ENCODE measurements at places on chromosomes 1 and 21.

DNA sequence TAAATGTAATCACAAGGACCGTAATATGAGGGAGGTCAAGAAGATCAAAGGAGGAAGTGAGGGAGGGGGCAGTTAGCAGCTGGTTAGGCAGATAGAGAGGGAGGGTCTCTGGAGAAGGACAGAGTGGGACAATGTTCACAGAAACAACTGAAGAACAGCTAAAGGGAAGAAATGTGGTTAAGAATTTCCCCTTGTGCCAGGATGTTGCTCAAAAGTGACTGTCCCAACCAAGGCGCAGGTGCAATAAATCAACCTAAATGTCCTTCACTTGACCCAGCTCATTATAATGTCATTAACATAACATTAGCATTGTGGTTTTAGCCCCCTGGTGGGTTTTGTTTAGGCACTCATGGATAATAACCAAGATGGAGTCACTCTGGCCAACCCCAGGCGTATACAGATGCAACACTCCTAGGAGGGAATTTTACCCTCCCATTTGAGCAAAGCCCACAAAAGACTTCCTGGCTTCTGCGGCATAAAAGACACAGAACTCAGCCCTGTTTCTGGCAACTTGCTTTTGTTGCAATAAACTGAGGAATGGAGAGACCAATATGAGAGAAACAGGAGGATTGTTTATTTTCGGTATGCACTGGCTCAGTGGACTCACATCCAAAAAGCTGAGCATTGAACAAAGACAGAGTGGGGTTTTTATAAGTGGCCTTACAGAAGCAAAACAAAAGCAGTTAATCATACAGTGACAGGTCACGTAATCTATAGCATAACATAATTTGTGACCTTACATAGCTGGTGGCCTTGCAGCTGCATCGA lies 7.3 kb upstream of the CA6 start:
- DNase-seq = no peak

- DNase-seq = peak; percentile 58
Observed at GRCh38 chr1:181249186-181249585, 160.7 kb downstream of the IER5 start.

- DNase-seq = no peak
Observed at GRCh38 chr21:25170681-25171080, 436.6 kb downstream of the MRPL39 start.

DNA sequence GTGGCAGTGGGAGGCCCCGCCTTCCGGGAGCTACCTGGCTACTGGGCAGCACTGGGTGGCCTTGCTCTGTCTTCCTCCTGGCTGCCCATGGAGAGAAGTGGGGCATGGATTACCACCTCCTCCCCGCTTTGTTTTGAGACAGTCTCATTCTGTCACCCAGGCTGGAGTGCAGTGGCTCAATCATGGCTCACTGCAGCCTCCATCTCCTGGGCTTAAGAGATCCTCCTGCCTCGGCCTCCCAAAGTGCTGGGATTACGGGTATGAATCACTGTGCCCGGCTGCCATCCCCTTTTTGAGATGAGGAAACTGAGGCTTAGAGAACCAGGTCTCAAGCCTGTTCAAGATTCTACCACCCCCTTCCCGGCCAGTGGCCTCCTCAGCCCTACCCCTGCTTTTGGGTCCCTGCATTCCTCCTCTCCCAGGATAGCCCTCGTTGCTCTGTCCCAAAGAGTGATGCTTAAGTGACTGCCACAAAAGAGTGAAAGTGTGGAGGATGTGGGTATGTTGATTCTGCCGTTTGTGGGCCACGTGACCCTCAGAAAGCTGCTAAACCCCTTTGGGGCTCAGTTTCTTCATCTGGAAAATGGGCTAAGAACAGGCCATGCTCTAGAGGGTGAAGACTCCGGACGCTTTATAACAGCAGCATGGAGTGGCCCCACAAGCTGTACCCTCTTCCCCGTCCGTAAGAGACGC lies 7.8 kb downstream of the HES3 start:
- no peak for DNase-seq

DNA sequence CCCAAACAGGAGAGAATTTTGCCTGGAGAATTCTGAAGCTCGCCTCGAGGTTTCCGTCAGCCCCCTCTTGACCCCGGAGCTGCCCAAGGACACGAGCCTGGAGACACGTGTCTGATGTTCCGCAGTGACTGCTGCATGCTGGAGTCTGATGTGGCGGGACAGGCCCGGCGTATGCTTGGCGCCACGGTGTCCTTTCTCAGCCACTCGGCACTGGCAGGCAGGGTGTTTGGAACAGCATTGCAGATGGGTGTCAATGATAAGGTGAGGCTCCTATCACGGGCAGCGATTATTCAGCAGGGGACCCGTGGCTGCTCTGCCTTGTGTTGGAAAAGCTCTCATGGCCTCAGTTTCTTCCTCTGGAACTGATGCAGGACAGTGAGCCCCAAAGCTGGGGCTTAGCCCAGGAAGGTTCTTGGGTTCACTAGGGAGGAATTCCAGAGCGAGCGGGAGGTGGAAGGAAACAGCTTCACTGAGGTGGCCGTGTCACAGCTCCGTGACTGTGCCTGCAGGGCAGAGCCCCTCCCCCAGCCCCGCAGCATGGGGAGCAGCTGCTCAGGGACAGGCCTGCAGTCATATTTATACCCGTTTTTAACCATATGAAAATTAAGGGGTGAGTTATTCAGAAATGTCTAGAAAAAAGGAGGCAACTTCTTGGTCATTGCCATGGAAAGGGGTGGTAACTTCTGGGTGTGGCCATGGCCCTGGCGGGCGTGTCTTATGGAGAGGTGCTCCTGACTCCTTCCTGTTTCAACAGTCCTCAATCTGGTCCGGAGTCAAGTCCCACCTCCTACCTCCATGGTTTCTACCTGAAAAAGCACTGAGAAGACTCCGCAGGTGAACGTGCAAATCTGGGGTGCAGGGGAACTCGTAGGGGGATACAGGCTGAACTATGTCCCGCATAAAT lies 123.4 kb downstream of the SIK1 start:
- no peak for DNase-seq

- DNase-seq = no peak
Observed at GRCh38 chr1:200907611-200908097, 13.0 kb downstream of the INAVA start.

GRCh38 chr1:207833956-207834660 lies 76.8 kb downstream of the CD34 start:
- no peak for DNase-seq

DNA sequence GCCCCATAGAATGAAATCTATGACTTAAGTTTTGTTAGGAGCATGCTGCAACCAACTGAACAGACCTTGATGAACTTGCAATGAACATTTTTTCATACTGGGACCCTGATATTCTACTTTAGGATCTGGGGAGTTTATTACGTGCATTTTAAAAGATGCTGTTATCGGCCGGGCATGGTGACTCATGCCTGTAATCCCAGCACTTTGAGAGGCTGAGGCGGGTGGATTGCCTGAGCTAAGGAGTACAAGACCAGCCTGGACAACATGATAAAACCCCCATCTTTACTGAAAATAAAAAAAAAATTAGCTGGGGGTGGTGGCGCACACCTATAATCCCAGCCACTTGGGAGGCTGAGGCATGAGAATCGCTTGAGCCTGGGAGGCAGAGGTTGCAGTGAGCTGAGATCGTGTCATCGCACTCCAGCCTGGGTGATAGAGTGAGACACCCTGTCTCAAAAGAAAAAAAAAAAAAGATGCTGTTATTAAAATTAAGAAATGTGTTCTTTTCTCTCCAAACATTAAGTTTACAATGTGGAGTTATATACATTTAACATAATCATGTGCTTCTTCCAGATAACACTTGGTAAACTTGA lies 7.1 kb downstream of the MPZL1 start:
- no peak for DNase-seq

DNA sequence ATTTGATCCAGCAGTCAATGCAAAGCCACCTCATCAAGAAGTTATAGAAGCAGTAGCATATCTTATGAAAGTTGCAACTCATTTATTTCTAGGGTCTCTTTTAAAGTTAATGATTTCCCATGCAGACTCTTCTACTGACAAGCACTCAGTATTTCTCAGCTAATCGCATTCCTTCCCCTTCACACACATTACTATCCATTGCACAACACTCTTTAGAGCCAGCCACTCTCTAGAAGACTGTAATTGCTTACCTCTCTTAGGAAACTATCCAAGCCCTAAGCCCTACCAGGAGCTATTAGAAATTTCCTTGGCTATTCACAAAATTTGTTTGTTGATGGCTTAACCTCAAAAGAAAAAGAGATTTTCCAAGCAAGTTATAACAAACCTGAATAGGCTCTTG lies 106.0 kb downstream of the ADAMTS1 start:
- DNase-seq = no peak

GRCh38 chr1:119964673-119965363 lies 68.5 kb upstream of the ADAM30 start:
- no peak for DNase-seq

GRCh38 chr1:64892576-64893573 lies 73.5 kb downstream of the JAK1 start:
- DNase-seq = no peak

GRCh38 chr21:30306884-30307283 lies 13.2 kb downstream of the KRTAP26-1 start:
- no peak for DNase-seq

GRCh38 chr1:966135-966703 lies at the start of gene PLEKHN1:
PLEKHN1 (plus strand) TSS chr1:966482; CDS start chr1:966532, 50 bp downstream.
- no peak for DNase-seq

GRCh38 chr1:110151175-110151669 lies 928 bp downstream of the SLC6A17 start:
- DNase-seq = no peak

GRCh38 chr1:206635080-206635977 lies at the start of gene DYRK3:
DYRK3 (plus strand) TSS chr1:206635536; CDS start chr1:206635704, 168 bp downstream.
- DNase-seq = peak; percentile 94

DNA sequence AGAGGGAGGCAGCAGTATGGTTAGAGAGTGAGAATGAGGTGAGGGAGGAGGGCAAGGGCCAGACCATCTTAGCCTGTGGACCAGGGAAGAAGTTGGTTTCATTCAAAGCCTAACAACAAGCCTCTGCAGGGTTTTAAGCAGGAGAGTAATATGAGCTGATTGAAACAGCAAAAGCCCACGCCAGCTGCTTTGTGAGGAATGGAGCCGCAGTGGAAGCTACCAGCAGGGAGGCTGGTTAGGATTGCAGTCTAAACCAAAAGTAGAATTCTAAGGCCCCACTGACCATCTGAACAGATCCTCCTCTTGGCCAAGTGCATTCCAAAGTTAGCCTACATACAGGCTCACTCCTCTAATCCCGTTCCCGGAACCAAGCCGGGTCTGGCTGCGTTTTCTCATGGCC lies 44.8 kb downstream of the OLFML3 start:
- DNase-seq = no peak

DNA sequence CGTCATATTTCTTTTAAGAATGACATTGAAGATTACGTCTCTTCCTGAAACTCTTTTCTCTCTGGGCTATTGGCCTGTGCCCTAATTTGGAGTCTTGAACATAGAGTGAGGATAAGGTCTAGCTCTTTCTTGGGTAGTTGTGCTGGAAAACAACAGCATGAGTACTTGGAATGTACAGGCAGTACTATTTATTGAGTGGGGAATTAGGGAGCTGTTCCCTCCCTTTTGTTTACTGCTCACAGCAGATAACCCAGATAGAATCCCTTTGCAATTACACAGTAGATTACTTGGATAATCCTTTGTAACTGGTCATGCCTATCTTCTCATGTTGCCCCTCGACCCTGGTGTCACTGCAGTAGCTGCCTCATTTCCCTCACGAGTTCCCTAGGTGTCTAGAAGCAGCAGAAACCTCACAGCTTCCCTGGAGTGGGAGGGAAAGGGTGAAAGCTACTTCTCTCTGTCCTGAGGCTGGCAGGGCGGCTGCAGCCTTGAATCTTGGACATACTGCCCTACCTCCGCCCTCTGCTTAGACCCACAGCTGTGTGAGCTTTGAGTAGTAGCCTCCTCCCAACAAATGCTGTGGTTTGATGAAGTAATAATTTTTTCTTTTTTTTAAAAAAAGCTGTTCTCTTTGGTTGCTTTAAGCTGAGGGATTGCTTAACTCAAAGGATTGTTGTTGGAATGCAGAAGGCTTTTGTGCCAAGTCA lies 70.6 kb downstream of the FGGY start:
- DNase-seq = no peak

DNA sequence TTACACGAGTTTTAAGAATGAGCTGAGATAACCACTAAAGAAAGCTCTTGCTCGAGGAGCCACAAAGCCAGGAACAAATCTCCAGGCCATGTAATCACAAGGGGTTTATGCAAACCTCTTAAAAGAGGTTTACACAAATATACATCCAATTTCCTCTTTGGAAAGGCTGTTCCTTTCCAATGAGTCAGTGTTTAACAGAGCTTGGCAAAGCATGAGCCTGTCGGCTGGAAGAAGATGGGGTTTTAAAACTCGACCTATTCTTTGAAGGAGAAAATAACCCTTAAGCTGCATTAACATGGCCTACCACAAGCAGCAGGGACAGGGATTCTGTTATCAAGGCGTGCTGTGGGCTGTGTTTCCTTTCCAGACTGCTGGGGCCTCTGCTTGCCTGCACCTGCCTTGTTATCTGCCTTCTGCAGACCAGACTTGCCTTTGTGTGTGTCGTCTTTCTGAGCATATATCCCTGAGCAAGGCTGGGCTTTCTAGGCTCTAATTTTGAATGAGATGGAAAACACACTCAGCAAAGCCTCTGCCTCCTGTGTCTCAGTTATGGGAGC lies 40.6 kb upstream of the CYP2J2 start:
- DNase-seq = peak; percentile 51

DNA sequence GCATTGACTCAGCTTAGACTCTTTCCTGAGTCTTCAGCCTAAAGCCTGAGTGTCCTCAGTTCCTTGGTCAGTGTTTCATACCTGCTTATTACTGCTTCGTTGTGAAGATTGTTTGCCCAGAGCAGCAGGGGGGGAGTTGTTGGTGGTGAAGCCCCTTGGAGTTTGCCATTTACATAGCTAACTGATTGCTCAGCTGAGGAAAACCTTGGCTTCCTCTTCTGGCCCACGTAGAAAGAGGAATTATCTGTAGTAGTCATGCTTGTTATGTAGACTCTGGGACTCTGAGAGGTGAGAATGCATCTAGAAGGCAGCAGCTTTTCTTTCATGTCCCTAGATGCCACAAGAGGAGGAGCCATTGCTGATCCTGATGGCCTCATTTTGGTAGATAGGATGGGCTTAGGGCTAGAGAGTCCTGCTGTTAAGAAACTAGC lies 125.9 kb downstream of the MAST2 start:
- no peak for DNase-seq

DNA sequence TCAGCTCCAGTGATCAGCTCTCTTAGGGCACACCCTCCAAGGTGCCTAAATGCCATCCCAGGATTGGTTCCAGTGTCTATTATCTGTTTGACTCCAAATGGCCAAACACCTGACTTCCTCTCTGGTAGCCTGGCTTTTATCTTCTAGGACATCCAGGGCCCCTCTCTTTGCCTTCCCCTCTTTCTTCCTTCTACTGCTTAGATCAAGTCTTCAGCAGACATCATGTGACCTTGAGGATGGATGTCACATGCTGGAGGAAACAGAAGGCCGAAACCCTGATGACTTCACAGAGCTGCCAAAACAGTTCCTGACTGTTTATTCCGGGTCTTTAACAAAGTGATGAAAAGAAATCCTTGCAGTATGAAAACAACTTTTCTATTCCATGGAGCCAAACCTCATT lies 24.4 kb upstream of the WDR26 start:
- DNase-seq = no peak

DNA sequence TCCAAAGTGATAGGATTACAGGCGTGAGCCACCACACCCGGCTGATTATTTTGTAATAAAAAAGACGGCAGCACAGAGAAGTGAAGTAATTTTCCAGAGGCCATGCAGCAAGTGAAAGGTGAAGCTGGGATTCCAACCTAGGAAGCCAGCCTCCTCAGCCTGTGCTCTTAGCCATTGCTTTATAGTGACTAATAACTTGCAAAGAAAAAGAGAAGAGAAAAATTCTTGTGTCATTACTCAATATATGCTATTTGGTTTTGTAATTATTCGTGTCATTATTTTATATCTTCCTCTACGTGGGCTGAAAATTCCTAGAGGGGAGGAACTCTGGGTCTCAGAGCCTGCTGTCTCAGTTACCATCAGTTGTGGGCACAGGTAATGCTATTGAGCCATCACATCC lies 1.6 kb upstream of the IER5 start:
- DNase-seq = no peak
